ENCODE measurements at places on chromosomes 2 and 18.

DNA sequence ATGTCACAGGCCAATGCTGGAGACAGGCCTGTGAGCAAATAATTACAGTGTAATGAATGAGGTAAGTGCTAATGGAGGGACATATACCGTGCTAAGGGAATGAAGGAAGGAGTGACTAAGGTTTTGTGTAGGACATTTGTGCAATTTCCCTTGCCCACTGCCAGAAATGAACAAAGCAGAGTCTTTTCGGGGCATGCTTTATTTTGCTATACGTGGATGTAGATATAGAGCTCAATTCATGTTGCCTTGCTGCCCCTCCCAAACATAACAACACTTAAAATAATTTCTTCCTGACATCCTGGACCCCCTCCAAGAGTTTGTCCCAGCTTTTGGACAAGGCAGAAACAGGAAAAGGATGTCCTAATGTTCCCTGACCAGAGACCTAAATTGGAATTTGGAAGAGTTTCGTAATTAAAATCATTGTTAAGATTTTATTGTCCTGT lies 23.7 kb upstream of the CD28 start:
- DNase-seq = no peak

DNA sequence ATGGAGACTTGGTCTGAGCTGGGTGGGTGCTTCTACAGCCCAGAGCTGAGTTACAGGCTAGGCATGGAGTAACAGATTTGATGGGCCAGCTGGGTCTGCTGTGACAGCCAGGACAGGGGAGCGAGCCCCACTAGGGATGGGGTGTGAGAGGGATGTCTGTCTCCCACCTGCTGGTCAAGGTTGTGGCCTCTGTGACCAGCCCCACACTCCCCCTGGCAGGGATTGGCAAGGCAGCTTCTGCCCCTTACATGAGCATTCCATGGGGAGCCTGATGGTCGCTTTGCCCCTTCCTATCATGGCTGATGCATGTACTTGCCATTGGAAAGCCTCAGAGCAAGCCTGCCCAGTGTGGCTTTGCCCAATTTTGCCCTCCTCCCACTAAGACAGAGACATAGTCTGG lies 162.0 kb upstream of the FIGN start:
- DNase-seq = no peak

DNA sequence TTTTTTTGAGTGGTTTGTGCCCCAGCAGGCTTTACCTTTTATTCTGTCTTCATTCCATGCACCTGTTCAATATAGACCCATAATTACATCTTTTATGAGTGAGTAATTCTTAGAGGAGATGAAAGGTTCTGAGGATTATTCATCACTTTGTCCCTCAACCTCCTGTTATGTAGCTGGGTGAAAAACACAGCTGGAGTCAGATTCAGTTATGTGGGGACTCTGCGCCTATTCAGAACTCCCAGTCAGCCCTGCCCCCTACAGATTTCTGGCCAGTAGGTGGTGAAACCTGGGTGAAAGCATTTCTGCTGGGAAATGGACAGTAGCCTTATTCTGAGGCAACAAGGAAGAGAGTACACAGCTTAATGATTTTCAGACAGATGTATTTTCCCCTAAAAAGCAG lies 107.8 kb downstream of the MGAT5 start:
- no peak for DNase-seq

DNA sequence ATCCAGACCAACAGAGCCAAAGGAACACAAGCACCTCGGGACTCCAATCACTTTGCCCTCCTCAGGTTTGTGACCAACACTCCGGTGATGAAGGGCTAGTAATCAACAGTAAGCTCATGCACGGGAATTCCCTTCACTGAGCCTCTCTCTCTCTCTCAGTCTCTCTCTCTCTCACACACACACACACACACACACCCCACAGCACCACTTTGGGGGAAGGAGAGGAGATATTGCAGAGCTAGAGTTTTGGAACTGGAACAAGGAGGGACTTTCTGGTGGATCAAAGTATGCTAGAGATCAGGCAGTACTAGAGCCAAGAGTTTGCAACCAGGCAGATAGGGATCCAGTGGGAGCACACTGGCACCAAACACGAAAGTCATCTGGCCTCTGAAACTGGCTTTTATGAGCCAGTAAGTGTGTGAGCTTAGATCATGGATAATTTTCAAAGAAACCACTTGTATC lies 98.7 kb downstream of the ANKRD44 start:
- DNase-seq = peak; percentile 81

- DNase-seq = no peak
Observed at GRCh38 chr2:17030047-17030446, 364.4 kb upstream of the CYRIA start.

GRCh38 chr2:226839951-226840350 lies 4.1 kb downstream of the RHBDD1 start:
- no peak for DNase-seq

DNA sequence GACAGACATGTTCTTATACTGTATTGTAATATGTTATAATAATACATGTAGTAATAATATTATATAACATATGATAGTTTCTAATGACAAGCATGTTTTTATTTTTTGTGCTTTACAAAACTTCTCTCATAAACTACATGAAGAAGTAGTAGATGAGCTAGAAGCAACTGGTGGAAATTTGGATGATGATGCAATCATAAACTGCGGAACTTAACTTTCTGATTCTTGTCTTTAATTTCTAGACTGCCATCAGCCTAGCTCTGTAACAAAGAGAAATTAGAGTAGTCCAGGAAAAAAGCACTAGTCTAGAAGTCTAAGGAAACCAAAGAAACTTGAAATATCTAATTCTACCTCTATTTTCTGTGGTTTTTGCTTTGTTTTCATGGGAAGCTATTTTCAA lies 71.0 kb upstream of the SPATS2L start:
- no peak for DNase-seq

DNA sequence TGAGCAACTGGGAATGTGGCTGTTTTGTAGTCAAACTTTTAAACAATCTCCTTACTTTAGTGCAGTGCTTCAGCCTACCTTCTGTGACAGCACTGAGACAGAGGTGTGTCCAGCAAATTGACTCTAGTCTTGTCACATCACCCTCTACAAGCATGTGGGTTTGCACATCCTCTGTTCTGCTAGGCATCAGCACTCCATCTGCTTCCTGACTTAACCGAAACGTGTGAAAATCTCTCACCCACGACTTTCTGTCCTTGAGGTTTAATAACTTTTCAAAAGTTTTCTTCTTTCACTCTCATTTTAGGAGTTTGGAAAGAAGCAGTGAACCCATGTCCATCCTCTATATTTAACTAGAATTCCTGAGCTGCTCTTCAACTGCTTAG lies 42.6 kb downstream of the TTR start:
- DNase-seq = no peak

DNA sequence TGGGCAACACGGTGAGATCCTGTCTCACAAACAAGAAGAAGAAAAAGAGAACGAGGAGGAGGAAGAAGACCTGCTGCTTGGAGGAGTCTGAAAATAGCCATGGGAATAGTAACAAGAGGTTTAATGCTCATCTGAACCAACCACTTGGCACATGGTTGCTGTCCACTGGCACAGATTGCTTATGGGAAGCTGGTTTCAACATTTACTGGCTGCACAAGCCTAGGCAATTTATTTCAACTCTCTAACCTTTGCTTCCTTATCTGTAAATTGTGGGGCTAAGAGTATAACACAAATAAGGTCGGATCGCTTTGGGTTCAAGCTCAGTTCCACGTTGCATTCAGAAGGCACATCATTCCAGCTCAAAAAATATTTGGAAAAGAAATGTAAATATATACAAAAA lies 14.2 kb upstream of the RHOB start:
- DNase-seq = no peak

- DNase-seq = no peak
Observed at GRCh38 chr2:219230059-219230540, 494 bp downstream of the ANKZF1 start.

DNA sequence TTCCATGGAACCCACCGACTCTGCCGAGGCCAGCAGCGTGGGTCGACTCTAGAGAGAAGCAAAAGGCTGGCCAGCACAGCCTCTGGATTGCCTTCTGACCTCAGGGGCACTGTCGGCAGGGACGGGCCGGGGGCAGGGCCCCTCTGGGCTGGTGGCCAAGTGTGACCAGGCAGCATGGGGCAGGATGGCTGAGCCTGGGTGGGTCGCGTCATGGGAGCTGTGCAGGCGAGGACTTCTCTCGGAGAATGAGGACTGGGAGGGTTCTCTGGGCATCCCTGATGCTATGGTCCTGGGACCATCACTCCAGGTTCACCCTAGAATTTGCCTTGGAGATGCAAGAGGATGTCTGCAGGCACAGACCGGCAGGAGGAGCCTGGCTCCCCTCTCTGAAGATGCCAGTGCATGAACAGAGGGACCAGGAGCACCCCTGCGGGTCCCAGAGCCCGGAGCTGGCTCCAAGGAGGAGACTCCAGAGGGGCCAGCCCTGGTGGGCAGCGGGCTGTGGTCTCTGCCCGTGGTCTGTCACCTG lies 289.2 kb downstream of the NDUFA10 start:
- no peak for DNase-seq

DNA sequence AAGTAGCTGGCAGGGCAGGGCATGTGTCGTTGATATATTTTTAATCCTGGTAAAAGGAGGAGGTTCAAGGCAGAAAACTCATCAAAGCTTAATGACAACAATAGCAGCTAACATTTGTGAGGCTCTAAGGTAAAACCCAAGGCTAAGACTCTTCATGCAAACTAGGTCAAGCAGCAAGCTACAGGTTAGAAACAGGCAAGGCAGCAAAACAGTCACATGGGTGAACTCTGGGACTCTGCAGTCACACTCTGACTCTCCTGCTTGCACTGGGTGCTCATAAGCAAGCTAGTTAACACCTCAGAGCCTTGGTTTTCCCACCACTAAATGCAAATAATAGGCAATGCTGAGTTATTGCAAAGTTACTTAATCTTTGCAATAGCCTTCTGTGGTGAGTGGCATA lies 7.9 kb downstream of the IL1RN start:
- DNase-seq = no peak

- no peak for DNase-seq
Observed at GRCh38 chr2:239889641-239890121, 135.5 kb downstream of the NDUFA10 start.

- peak; percentile 28 for DNase-seq
Observed at GRCh38 chr18:7957297-7957696, 390.2 kb downstream of the PTPRM start.

GRCh38 chr2:218896501-218897393 lies 16.1 kb downstream of the WNT10A start:
- peak; percentile 97 for DNase-seq

DNA sequence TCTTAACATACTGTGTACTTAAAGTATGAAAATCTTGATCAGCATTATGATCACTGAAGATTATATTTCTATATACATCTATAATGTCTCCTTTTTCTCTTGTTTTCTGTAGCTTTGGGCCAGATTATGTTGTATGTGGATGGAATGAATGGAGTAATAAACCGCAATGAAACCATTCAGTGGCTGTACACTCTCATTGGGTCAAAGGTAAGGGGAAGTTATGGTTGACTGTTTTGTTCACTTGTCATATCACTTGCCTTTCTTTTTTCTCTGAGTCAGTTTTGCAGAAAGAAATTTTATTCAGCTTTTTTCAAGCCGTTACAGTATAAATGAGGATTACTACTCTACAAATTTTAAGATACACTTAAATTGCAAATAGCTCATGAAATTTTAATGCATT lies 252.5 kb downstream of the TPGS2 start:
- DNase-seq = no peak

GRCh38 chr2:60735496-60736250 lies 20.4 kb upstream of the PAPOLG start:
- no peak for DNase-seq

DNA sequence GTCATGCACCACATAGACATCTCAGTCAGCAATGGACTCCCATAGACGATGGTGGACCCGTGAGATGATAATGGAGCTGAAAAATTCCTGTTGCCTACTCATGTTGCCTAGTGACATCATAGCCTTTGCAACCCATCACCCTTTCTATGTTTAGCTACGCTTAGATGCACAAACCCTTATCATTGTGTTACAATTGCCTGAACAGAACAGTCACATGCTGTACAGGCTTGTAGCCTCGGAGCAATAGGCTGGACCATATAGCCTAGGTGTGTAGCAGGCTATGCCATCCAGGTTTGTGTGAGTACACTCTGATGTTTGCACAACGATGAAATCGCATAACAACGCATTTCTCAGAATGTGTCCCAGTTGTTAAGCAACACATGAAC lies 221.6 kb downstream of the ALPK2 start:
- DNase-seq = no peak

DNA sequence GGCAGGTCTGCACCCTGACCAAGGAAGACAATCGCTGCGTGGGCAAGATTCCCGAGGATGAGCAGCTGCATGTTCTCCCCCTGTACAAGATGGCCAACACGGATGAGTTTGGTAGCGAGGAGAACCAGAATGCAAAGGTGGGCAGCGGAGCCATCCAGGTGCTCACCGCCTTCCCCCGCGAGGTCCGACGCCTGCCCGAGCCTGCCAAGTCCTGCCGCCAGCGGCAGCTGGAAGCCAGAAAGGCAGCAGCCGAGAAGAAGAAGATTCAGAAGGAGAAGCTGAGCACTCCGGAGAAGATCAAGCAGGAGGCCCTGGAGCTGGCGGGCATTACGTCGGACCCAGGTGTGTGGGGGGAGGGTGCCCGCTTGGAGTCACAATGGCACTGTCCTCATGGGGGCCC lies 48.4 kb downstream of the BOLA3 start:
- DNase-seq = no peak

DNA sequence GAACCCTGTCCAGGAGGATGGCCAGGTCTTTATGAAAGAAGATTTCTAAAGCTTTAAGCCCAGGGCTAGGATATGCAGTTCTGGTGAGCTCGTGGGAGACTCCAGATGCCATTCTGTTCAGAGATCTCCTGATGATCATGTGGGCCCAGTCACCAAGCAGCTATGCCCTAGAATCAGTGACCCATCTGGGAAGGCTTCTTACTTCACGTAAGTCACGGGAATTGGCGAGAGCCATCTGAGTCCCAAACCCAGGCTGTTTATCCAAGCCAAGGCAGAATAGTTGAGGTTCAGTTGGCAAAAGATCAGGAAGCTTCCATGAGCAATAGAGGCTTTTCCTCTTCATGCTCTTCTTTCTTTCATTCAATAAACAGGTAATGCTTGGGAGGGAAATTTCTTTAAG lies 23.9 kb downstream of the ANTXR1 start:
- DNase-seq = no peak

GRCh38 chr18:3189884-3190283 lies 29.9 kb downstream of the MYOM1 start:
- DNase-seq = no peak

- no peak for DNase-seq
Observed at GRCh38 chr2:180675170-180675569, 305.2 kb upstream of the UBE2E3 start.

DNA sequence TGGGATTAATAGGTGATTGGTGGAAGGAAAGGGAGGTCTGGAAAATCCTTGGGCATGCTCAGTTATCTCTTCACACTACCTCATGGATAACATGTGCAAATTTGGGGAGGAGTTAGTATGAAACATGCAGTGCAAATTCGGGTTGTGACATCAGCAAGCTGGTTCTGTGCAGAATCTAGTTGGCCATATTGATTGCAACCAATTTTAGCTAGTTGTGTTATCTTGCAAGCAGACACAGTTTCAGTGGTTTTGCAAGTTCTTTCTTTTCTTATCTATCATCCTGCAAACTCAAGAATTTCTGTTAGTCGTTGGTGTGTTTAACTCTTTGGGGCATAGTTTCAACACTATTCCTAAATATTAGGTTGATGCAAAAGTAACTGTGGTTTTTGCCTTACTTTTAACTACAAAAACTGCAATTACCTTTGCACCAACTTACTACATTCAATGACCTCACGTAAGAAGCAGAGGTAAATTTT lies 135.4 kb downstream of the PTH2R start:
- DNase-seq = no peak

All from CD4-positive, alpha-beta memory T cell (primary cell).